ENCODE measurements at places on chromosomes 12 and 14.
A peak's percentile ranks its signal among the peaks of the same experiment; 100 is the strongest.

DNA sequence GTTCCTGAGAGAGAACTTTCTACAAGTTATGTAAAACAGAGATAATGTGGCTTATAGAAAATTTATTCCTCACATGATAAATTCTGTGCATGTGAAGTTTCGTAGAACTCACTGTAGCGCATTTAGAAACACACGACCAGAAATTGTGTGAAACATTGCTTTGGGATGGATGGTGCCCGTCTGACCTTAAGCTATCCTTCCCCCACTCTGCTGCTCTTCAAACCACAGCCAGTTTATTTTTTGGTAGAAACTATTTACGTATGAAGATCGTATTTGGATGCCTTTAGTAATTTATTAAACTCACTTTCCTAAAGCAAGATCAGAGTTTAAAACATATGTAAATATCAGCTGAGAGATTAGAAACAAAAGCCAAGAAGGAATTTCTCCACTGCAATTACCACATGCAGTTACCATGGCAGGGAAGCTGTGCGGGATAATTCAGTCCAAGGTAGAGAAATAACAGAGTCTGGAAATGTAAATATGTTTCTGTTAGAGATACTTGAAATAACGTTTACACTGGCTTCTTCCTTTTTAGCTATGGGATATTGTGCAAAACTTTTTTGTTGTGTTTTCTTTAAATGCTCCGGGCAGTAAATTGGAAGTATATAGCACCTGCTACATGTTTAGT, 382.7 kb downstream of the RGS6 start:
- no peak for DNase-seq

DNA sequence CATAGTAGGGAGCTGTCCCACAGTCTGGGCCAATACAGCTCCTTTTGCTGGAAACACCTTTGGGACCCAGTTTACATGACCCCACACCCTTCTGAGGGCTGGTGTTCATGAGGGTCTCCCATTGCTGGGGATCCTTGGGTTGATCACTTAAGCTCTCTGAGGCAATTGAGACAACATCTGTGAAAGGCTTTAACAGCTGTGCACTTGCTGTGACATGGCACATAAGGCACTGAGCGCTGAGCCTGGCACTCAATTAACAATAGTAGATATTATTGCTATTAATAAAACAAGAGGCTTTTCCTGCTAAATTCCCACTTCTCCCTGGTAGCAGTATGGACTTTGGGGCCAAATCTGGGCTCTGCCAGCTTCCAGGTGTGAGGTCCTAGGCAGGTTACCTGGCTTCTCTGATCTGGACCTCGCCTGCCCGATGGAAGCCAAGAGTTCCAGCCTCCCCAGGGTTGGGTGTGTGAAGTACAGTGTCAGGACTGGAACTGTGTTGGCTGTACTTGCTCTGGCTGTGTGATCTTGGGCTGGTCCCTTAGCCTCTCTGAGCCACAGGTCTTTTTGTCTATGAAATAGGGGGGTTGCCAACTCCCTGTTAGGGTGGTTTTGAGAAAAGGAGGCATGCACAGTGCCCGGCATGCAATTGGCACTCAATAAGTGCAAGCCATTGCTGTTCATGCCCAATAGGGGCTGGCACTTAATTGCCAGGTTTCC, 3.1 kb downstream of the SH2B3 start:
- no peak for DNase-seq

GRCh38 chr14:81416981-81417380, 16.9 kb upstream of the STON2 start:
- no peak for DNase-seq

- DNase-seq, result no peak
Measured at GRCh38 chr12:117567644-117568216, 206.3 kb upstream of the NOS1 start.

DNA sequence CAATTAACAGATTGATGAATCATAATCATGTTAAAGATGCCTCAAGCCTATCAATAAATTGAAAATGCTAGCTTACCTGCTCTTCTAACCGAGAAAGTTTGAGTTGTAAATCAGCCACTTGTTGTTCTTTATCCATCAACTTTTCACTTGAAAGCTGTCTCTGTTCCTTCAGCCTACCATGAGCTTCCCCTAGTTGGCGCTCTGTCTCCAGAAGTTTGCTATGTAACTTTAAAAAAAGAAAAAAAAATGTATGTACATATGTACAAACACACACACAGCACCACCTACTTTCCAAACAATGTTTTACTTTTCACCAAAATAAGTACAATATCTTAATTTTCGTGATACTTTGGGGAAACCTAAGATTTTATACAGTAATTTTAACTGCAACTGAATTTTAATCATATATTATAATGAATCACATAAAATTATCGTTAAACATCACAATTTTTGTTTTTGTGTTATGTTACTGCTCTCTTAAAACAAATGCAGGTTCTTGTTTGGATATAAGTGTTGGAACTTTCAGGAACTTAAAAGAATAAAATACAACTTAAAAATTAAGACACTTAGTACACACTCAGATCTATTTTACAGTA, 101.2 kb downstream of the EEA1 start:
- DNase-seq, result peak; percentile 3

- no peak for DNase-seq
Measured at GRCh38 chr12:65823513-65824375, 539 bp upstream of the HMGA2 start.

GRCh38 chr14:84228702-84229101, 1301.2 kb upstream of the FLRT2 start:
- no peak for DNase-seq

DNA sequence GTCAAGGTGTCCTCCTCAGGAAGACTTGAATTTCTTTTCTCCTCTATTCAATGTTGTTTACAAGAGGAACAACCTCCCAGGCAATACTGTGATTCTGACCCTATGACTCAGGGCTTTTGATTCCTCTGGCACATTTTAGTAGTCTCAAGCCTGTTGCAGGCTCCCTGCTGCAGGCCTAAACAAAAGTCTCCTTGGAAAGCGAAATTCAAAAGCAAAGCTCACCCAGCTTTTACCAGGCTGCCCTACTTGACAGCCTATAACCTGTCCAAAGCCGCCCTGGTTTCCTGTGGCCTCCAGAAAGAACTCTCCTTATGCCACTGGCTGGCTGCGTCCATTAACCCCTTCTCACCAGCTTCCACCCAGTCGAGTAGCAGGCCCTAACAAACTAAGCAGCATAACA, 11.6 kb downstream of the FGD6 start:
- DNase-seq, result peak; percentile 53

DNA sequence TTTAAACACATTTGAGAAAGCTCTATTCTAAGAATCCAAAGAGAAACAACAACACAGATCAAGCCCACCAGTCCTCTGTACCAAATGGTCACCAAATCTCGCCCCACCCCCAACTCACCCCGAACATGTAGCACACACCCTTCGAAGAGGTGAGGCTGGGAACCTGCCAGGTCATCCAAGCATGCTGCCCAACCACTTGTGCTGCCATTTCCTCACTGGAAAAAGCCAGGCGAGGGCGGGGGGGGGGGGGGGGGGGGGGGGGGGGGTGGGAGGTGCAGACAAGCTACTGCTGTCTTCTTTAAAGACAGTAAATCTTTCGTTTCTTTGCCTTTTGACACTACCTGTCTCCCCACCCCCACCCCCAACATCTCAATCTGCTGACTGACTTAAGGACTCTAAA, 59.9 kb downstream of the SETD3 start:
- no peak for DNase-seq

DNA sequence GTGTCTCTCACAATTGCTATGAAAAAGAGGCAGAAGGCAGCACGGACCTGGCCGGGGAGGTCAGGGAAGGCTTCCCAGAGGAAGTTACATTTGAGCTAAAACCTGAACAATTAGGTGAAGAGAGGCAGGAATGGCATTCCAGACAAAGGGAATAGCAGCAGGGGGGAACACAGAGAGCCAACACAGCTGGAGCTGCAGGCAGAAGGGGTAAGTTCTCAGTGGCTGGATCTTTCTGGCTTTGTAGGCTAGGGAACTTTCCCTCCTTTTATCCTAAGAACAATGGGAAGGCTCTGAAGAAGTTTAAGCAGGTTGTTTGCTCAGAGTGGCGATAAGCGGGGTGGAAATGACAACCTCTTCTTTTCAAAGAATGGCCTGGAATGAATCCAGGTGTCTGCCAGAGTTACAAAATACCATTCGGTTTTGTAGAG, 100.0 kb downstream of the PRIMA1 start:
- no peak for DNase-seq

- no peak for DNase-seq
Measured at GRCh38 chr12:46702581-46703344, 123.0 kb downstream of the SLC38A4 start.

DNA sequence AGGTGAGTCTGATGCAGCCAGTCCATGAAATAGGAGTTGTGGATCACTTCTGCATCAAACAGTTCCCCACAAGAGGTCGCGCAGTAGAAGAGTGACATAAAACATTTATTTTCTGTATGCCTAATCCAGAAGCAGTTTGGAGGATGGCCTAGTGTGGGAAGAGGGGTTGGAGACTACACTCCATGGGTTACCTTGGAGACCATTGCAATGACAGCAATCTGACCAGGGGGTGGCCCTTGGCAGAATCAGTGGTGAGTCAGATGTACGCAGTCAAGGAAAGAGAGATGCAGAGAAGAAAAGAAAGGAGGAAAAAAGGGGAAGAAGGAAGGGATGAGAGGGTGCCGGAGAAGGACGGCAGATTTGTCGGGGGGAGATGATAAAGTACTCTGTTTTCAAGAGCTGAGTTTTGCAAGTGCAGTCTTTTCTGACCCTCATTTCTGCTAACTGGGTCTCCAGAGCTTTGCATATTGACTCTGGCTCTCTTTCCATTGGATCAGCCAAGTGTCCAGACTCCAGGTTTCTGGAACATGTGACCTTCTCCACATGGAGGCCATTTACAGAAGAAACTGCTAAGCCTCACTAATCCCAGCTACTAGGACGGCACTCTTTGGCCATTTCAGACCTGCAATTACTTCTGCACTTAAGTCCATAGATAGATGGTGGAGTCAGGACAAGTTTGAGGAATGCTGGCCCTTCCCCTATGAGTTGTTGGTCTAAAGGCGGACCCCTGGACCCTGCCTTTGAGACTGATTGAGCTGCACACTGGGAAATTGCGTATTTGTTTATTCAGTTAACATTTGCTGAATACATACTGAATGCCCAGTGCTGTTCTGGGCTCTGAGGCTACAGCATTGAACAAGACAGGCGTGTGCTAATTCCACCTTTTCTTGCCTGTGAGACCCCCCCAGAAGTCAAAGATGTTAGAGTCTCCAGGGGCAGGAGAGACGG, 424.2 kb downstream of the BCL11B start:
- no peak for DNase-seq

GRCh38 chr12:120229487-120230325, 28.8 kb upstream of the RPLP0 start:
- no peak for DNase-seq

- no peak for DNase-seq
Measured at GRCh38 chr14:103819503-103820307, 27.7 kb downstream of the PPP1R13B start.

GRCh38 chr12:107610021-107610859, 75.4 kb upstream of the PWP1 start:
- no peak for DNase-seq

GRCh38 chr12:98856897-98857540, 211.9 kb downstream of the APAF1 start:
- DNase-seq, result peak; percentile 25

DNA sequence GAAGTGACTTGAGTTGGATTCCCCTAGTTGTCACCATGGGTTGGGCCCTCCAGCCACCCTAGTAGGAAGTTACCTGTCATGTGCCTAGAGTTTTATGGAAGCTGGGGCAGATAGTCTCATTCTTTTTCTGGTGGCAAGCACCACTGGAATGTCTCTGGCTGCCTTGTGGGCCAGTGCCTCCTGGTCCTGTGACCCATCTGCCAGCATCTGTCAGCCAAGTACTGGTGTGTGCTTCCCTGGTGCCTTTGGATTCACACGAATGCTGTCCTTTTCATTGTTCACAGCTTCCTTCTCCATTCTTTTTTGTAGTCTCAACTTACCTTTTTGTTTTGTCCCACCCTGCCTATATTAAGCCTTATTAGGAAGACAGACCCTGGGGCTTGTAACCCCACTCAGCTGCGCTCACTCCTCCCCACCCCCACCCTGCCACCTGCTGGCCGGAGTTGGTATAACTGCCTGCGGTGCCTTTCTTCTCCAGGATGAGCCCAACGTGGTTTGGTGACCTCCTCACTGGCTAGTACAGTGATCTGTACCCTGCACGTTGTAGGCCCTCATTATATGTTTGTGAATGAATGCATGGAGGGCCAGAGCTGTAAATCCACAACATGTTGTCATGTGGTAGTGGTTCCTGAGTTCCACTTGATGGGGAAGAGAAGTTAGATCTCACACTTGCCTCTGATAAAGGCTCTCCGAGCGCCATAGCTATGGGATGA, 125.7 kb downstream of the TSPAN9 start:
- no peak for DNase-seq

- no peak for DNase-seq
Measured at GRCh38 chr12:95701275-95701674, 89.3 kb downstream of the NTN4 start.

DNA sequence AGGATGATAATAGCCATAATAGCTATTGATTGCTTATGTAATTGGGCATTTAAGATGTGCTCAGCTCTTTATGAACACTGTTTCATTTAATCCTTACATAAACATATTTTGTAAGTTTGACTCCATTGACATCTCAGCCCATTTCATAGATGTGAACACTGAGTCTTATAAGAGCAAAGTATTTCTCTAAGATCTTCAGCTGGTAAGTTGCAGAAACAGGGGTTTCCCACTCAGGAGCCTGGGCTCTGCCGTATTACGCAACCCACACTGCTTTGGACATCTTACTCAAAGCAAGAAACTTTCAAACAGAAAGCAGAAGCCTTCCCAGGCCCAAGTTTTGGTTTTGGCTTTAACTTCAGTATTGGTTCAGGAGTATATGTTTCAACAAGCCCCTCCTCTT, 705.1 kb downstream of the MED13L start:
- DNase-seq, result no peak

All from epithelial cell of proximal tubule (primary cell).